ENCODE measurements at places on chromosomes 7 and 10.

GRCh38 chr7:129238546-129238945 lies 13.7 kb downstream of the AHCYL2 start:
- no peaks in the 10 kb centered on the region for H3K4me1 ChIP-seq
- no peak for DNase-seq
- H3K27ac ChIP-seq, result no peak overlapping the region
- H3K27me3 ChIP-seq, result no peaks in the 10 kb centered on the region

- peak overlapping the region; percentile 79 for H3K4me3 ChIP-seq
- no peak for DNase-seq
- no peaks in the 10 kb centered on the region for H3K27me3 ChIP-seq
- peaks cover 3% of the 10 kb centered on the region for H3K4me1 ChIP-seq
- peaks cover 27% of the 10 kb centered on the region for H3K36me3 ChIP-seq
- H3K27ac ChIP-seq, result peak overlapping the region; percentile 94
These were observed 1.1 kb downstream of the TRRAP start for GRCh38 chr7:98879198-98879978.

GRCh38 chr7:121397822-121398221 lies 1.7 kb upstream of the FAM3C start:
- no peaks in the 10 kb centered on the region for H3K36me3 ChIP-seq
- H3K27me3 ChIP-seq, result no peaks in the 10 kb centered on the region
- H3K4me1 ChIP-seq, result no peaks in the 10 kb centered on the region
- no peak overlapping the region for H3K4me3 ChIP-seq
- no peak for DNase-seq

DNA sequence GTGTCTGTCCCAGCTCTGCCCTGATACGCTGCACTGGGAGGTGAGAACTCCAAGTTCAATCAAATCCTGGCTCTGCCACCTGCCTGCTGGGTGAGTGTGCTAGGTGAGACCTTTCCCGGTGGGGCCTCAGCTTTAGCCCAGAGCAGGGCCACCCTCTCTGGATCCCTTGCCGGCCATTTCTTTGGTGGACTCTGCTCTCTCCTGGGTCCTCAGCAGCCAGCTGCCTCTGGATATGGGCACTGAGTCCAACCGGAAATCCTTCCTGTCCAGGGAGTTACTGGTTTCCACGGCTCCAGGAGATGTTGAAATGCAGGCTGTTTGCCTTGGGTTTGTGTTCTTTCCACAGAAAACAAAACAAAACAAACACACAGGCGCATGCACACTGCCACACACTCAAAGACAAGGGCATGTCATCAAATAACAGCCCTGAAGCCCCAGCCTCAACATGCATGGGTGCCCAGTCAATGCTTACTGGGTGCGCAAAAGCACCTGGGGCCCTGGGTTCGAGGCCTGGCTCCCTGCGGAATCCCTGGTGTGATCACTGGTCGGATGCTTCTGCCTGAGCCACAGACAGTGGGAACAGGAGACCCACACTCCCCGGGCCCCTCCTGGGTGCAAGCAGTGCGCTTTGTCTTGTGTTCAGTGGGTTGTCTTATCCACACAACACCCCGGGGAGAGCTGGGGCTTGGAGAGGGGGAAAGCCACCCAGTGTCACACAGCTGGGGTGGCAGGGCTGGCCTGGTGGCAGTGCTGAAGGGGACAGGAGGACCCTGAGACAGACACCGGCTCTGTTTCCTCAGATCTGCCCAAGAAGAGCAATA lies 33.1 kb downstream of the PPIF start:
- peak overlapping the region; percentile 6 for H3K27ac ChIP-seq
- H3K27me3 ChIP-seq, result no peaks in the 10 kb centered on the region
- DNase-seq, result no peak
- peaks cover 8% of the 10 kb centered on the region for H3K4me1 ChIP-seq
- no peaks in the 10 kb centered on the region for H3K36me3 ChIP-seq
- no peak overlapping the region for H3K4me3 ChIP-seq

GRCh38 chr7:39904077-39904486 lies 46.0 kb upstream of the CDK13 start:
- H3K27me3 ChIP-seq, result no peaks in the 10 kb centered on the region
- DNase-seq, result peak; percentile 25
- no peak overlapping the region for H3K4me3 ChIP-seq
- H3K4me1 ChIP-seq, result peaks cover 4% of the 10 kb centered on the region

- no peaks in the 10 kb centered on the region for H3K27me3 ChIP-seq
- peak; percentile 78 for DNase-seq
- H3K27ac ChIP-seq, result no peak overlapping the region
- no peak overlapping the region for H3K4me3 ChIP-seq
- H3K4me1 ChIP-seq, result no peaks in the 10 kb centered on the region
- H3K36me3 ChIP-seq, result no peaks in the 10 kb centered on the region
These were observed 11.9 kb downstream of the SSC4D start for GRCh38 chr7:76397409-76398183.

- H3K4me3 ChIP-seq, result no peak overlapping the region
- H3K36me3 ChIP-seq, result no peaks in the 10 kb centered on the region
- no peaks in the 10 kb centered on the region for H3K27me3 ChIP-seq
- no peak overlapping the region for H3K27ac ChIP-seq
- H3K4me1 ChIP-seq, result no peaks in the 10 kb centered on the region
- no peak for DNase-seq
These were observed 434.1 kb downstream of the DNAJB9 start for GRCh38 chr7:109003742-109004141.

- no peaks in the 10 kb centered on the region for H3K36me3 ChIP-seq
- no peak overlapping the region for H3K27ac ChIP-seq
- no peak for DNase-seq
- H3K4me1 ChIP-seq, result no peaks in the 10 kb centered on the region
These were observed 245.9 kb upstream of the PHYHIPL start for GRCh38 chr10:58930500-58930899.

DNA sequence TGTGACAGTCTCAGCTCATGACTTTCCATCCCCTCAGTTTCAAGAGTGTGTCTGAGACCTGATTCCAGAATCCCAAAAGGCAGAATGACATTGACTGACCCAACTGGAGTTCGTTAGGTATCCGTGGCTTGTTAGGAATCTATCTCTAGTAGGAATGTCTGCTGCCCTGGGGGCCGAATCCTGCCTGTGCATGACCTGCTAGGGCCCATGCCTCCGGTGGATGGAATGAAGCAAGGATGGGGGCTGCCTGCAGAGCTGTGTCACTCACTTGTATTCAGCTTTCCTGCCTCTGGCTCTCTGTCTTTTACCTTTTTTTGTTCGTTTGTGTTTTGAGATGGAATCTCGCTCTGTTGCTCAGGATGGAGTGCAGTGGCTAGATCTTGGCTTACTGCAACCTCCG lies 129.5 kb downstream of the SDK1 start:
- H3K27ac ChIP-seq, result no peak overlapping the region
- peaks cover 18% of the 10 kb centered on the region for H3K4me1 ChIP-seq
- H3K4me3 ChIP-seq, result no peak overlapping the region

- H3K36me3 ChIP-seq, result no peaks in the 10 kb centered on the region
- no peaks in the 10 kb centered on the region for H3K4me1 ChIP-seq
- no peak for DNase-seq
- no peak overlapping the region for H3K4me3 ChIP-seq
- no peaks in the 10 kb centered on the region for H3K27me3 ChIP-seq
These were observed 772.3 kb upstream of the GHITM start for GRCh38 chr10:83367036-83367435.

DNA sequence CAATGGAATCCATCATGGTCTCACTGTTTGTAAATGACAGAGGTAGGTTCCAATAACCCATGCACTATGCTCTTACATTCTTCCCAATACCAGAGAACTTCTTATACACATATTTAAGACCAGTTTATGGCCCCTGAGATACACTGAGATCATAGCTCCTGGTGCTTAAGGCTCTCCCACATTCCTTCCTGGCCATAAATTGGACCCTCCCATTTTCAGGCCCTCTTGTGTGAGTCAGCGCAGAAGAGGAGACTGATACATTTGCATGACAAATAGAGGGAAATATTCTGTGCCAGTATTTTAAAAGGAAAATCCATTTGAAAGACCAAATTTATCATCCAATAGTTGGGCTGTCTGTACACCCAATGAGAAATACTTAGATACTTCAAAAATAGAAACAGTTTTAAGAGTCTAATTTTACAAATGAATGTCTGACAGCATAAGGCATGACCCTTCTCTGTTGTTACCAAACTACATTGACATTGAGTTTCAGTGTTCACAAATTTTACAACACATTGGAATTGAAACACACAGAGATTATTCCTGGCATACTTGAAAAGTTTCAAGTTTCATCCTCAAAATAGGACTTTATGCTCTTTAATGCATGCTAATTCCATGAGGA lies 35.3 kb downstream of the SLC16A9 start:
- no peaks in the 10 kb centered on the region for H3K27me3 ChIP-seq
- H3K4me1 ChIP-seq, result no peaks in the 10 kb centered on the region
- DNase-seq, result peak; percentile 36
- H3K36me3 ChIP-seq, result no peaks in the 10 kb centered on the region

- no peaks in the 10 kb centered on the region for H3K36me3 ChIP-seq
- no peaks in the 10 kb centered on the region for H3K27me3 ChIP-seq
- DNase-seq, result peak; percentile 80
- no peak overlapping the region for H3K4me3 ChIP-seq
- peaks cover 32% of the 10 kb centered on the region for H3K4me1 ChIP-seq
- peak overlapping the region; percentile 97 for H3K27ac ChIP-seq
These were observed 16.2 kb downstream of the SLC16A12 start for GRCh38 chr10:89518876-89519842.

- H3K4me3 ChIP-seq, result peak overlapping the region; percentile 1
- H3K4me1 ChIP-seq, result peaks cover 37% of the 10 kb centered on the region
- peak overlapping the region; percentile 77 for H3K27ac ChIP-seq
- H3K27me3 ChIP-seq, result no peaks in the 10 kb centered on the region
- H3K36me3 ChIP-seq, result no peaks in the 10 kb centered on the region
- DNase-seq, result peak; percentile 93
These were observed 78.0 kb downstream of the MKI67 start for GRCh38 chr10:128047991-128048818.

GRCh38 chr7:104791080-104791479 lies 222.9 kb upstream of the KMT2E start:
- no peak overlapping the region for H3K4me3 ChIP-seq
- no peaks in the 10 kb centered on the region for H3K4me1 ChIP-seq
- H3K27me3 ChIP-seq, result no peaks in the 10 kb centered on the region
- H3K27ac ChIP-seq, result no peak overlapping the region

DNA sequence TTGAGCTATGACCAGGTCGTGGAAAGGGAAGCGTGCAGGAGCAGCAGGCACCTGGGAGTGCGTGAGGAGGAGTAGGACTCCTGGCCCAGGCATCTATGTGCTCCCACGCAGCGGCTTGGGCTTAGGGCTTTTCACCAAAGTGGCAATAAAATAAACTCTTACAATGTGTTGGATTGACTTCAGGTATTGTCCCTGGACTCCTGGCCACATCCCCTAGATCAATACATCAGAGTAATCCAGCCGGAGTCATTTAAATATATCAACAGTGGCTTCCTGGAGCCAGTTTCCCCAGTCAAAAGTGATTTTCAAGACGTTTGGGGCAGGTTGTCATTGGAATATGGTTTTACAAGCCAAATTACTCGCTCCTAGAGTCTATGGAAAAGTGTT lies 344.4 kb downstream of the WDR11 start:
- no peak for DNase-seq
- no peak overlapping the region for H3K4me3 ChIP-seq
- no peaks in the 10 kb centered on the region for H3K27me3 ChIP-seq
- no peaks in the 10 kb centered on the region for H3K36me3 ChIP-seq
- H3K27ac ChIP-seq, result no peak overlapping the region

- DNase-seq, result no peak
- H3K36me3 ChIP-seq, result no peaks in the 10 kb centered on the region
- H3K4me3 ChIP-seq, result no peak overlapping the region
- H3K4me1 ChIP-seq, result no peaks in the 10 kb centered on the region
- H3K27me3 ChIP-seq, result no peaks in the 10 kb centered on the region
These were observed 158.8 kb upstream of the SEMA3E start for GRCh38 chr7:83807774-83808173.

GRCh38 chr7:2814946-2815874 lies 28.9 kb downstream of the GNA12 start:
- H3K27ac ChIP-seq, result no peak overlapping the region
- H3K36me3 ChIP-seq, result no peaks in the 10 kb centered on the region
- DNase-seq, result no peak
- H3K27me3 ChIP-seq, result no peaks in the 10 kb centered on the region
- H3K4me3 ChIP-seq, result no peak overlapping the region

- no peak overlapping the region for H3K27ac ChIP-seq
- no peaks in the 10 kb centered on the region for H3K4me1 ChIP-seq
- DNase-seq, result peak; percentile 33
- no peaks in the 10 kb centered on the region for H3K36me3 ChIP-seq
These were observed 11.7 kb downstream of the EPHB6 start for GRCh38 chr7:142866361-142867096.

DNA sequence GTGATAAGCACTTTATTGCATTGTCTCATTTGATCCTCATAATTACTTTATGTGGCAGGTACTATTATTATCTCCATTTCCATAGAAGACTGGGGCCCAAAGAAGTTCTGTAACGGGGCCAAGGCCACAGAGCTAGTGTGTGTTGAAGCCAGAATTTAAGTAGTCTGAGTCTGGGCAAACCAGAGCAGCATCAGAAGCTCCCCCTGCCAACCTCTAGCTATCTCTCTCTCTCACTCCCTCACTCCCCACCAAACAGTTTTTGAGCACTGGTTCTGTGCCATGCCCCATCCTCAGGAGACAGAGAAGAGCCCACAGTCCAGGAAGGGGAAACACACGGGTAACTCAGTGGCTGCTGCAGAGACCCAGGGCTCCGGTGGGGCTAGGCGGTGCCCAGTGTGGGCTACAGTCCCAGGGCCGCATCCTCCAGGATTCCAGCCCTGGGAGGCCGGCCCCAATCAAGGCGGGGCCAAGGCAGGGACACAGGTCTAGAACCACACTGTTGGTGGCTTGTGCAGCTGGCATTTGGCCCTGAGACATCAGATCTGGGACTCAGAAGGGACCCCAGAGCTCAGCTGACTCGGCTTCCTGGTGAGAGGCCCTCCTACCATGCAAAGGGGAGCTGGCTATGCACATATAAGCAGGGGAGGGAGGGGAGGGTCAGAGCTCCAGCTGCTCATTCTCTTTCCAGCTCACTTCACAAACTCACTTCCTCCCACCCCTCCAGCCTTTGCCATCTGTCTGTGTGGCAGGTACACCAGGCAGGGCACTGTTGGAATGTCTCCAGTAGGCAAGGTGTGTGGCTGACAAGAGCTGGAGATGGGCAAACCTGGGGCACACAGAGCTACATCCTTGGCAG lies 34.4 kb downstream of the COL13A1 start:
- H3K36me3 ChIP-seq, result no peaks in the 10 kb centered on the region
- no peak overlapping the region for H3K4me3 ChIP-seq
- H3K27me3 ChIP-seq, result no peaks in the 10 kb centered on the region
- peaks cover 33% of the 10 kb centered on the region for H3K4me1 ChIP-seq
- DNase-seq, result no peak

DNA sequence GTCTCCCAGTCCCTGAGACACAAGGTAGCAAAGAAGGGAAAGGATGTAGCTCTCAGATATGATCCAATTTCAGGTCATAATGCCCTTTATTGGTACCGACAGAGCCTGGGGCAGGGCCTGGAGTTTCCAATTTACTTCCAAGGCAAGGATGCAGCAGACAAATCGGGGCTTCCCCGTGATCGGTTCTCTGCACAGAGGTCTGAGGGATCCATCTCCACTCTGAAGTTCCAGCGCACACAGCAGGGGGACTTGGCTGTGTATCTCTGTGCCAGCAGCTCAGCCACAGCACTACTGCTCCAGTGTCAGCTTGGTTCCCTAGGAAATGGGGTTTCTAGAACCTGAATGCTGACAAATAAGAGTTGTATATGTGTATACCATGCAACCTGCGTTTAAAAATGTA lies 74.6 kb upstream of the PRSS58 start:
- H3K4me3 ChIP-seq, result no peak overlapping the region
- peaks cover 9% of the 10 kb centered on the region for H3K4me1 ChIP-seq
- no peak overlapping the region for H3K27ac ChIP-seq
- H3K36me3 ChIP-seq, result no peaks in the 10 kb centered on the region
- no peaks in the 10 kb centered on the region for H3K27me3 ChIP-seq

Measured in cardiac muscle cell (in vitro differentiated cells and primary cell).